ENCODE measurements at places on chromosomes 1 and 21. TPM values are rescaled to one million over a fixed set of nuclear protein-coding genes. Genes with fewer than 3 reads are reported as not detected.
A peak's percentile ranks its signal among the peaks of the same experiment; 100 is the strongest.

DNA sequence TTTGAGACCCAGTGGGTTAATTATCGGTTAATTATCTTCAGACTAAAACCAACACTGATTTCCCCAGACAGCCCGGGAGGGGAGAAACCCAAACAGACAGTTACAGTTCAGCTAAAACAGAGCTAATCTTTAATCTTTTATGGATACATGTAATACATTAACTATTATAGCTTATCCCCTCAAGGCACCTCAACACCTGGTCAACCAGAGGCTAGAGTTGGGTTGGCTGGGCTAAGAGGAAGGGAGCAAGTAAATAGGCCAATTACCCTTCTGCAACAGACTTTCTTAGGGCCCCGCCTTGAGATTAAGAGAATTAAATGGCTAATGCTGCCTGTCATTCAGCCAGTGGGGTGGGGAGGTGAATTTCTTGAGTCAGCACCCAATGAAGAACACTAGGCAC, 6.6 kb upstream of the MED18 start:
- DNase-seq: no peak

DNA sequence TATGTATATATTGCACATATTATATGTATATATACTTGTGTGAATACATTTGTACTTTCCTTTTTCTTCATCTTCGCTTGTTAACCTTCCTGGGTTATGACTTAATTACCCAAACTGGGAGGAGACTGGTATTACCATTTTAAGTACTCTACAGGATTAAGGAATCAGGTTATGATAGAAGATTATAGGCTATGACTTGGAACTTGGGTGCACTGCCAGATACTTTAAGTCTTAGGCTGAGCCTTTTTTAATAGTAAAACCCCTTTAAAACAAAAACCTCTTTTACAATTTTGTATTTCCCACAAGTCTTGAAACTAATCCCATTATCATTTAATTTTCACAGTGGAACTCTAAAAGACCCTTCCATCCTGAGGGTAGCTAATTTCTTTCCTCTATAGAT, 6.0 kb downstream of the BRWD1 start:
- no peak for DNase-seq

DNA sequence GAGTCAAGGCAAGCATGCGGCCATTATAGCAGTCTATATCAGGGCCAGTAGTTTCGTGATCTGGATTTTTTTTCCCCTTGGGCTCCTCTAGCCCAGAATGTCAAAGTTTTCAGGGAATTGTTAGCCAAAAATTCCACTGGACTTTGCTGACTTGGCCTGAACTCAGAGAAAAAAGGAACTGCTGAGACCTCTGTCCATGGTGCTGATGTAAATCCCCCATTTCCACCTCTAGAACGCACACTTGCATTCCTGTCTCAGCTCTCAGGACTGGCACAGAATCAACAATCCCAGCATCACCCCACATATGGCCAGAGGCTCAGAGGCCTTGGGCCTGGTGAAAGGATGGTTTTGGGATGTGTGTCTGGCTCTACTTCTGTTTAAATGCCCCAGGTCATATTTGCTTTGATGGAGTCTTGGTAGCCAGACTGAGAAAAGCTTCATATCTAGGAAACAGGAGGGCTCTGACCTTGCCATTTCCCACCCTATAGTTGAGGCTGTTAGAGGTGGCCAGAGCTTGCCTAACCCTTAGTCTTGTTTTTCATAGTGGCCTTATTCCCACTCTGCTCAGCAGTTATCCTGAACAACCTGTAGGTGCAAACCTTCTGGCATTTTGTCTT, 16.9 kb upstream of the EFCAB14 start:
- peak; percentile 72 for DNase-seq

DNA sequence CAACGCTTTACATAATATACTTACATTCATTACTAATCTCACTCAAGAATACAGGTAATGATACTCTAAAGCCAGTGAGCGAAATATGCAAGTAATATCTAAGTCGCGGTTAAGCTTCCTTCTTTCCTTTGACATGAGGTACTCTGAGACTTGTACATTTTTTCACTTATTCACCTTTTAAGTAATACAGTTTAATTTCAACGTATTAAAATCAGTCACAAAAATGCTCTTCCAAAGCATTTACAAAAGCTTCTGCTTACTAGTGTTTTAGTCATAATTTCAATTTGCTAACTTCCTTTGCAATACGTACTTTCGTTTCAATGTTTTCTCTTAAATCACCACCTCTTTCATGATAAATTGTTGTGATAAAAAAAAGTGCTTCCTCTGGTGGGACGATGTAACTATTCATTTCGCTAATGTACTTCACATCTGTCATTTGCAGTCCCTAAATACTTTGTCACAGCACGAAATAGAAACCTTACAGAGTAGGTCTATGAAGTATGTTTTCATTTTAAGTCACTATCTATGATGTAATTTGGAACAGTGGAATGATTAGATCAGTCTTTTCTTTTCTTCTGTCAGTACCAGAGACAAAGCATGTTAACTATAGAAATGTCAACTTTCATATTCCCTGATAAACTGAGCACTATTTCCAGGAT, 34.0 kb upstream of the ADGRL4 start:
- no peak for DNase-seq

GRCh38 chr1:242674951-242675645, 150.6 kb upstream of the PLD5 start:
- DNase-seq: no peak

DNA sequence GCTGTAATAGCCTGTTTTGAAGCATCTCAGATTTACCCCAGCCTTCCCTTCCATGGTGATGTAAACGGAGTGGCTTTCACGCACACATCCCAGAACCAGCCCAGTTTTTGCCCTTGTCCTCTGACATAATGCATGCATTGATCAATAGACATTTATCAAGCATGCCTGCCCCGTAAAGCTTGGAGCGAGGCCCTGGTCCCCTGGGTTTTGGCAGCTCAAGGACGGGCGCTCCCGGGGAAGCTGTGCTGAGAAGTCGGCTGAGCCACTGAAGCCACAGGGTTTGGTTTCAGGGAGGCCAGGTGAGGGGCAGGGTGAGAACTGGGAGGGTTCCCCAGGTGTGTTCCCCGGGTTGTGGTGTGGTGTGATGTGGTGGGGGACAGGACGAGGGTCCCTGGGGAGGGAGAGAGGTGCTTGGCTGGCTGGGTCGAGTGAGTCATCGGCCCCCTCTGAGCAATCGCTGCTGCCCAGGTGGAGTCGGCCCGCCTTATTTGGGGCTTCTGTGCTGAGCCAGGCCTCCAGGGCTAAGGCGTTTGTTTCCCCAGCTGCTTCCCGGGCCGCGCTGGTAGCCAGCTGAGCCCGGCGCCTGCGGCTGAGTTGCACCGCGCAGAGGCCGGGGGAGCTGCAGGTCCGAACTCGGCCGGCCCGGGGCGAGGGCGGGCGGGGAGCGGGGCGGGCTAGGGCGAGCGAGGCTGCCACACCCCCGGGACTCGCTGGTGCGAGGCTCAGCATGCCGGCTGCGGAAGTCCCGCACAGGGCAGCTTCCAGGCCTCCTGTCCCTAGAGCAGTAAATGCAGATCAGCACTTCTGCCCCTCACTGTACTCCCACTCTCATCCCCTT, 23.6 kb downstream of the ATP2B4 start:
- no peak for DNase-seq

DNA sequence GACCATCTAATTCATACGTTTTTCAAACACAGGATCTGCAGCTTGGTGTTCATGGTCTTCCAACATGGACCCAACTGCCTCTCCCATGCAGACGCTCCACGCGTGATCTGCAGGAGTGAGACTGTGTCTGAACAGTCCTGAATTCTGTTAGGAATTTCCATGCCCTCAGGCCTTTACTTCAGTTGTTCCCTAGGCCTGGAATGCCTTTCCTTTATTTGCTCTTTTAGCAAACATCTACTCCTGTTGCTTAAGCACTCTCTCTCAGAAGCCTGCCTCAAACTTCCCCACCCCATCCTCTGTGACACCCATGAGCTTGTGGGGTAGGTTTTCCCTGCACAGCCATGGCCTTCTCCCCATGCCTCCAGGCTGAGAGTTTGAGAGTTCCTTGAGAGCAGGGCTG, 73.7 kb downstream of the DMRTB1 start:
- no peak for DNase-seq

DNA sequence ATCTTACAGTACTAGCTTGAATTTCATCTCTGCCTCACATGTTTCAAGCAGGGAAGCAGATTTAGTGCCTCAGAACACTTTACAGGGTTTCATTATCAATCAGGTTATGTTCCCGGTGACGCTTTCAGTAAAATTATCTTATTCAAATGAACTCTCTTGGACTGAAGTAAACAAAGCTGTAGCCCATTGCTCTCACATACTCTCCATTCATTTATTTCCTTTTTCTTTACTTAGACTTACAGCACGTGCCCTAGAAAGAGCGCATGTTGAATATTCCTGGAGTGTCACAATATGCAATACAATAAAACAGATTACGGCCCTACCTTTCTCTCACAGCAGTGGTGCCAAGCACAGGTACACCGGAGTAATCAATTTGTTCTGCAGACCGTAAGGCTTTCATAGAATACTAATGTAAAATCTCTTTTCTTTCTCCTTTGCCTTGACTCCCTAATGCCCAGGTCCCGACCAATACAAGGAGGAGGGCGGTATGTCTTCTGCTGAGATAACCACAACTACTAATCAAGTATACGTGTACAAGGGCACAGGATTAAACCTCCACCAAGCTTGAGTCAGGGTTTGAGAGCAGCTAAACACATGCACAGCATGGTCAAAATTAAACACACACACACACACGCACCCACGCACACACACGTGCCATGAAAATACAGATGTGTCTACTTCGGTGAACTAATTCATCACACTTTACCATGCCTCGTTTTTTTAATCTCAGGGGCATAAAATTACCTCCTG, 62.8 kb downstream of the NRIP1 start:
- DNase-seq: no peak

DNA sequence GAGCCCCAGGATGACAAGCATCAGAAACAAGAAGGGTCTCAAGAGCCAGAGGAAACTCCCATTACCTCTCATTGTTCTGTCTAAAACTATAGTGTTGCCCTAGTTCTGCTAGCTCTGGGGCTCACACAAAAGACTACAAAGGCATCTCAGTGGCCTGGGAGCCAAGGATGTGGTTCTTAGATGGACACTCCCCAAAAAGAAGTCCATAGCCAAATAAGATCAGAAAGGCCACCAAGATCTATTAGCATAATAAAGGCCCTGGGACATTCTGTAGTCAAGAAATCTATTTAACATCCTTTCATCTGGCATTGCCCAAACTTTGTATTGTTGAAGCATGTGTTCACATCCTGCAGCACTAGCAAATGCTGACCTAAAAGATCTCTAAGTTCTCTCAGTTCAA, 99.5 kb downstream of the EDEM3 start:
- DNase-seq: no peak

DNA sequence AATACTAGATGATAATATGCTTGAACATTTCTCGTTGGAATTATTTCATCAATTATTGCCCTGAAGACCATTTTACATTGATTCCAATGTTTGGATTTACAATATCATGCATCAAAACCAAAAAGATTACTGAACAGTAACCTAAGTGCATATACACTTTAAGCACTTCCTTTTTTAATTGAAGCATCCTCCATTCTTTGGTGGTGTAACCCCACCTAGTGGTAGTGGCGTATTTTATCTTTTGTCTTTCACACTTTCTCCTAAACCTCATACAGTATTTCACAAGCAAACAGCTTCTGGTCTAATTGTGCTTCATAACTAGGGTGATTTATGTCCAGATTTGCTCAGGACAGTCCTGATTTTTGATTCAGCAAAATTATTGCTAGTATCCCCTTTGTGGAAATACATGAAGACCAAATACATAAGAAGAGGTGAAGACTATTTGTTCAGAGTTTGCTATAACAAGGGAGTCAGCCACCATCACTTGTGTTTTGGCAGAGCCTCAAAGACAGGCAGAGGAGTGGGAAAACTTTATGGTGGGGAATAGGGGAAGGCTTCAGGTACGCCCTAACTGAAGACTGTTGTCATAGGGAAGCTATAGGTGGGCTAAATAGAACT, 3.4 kb upstream of the NVL start:
- DNase-seq: peak; percentile 75

DNA sequence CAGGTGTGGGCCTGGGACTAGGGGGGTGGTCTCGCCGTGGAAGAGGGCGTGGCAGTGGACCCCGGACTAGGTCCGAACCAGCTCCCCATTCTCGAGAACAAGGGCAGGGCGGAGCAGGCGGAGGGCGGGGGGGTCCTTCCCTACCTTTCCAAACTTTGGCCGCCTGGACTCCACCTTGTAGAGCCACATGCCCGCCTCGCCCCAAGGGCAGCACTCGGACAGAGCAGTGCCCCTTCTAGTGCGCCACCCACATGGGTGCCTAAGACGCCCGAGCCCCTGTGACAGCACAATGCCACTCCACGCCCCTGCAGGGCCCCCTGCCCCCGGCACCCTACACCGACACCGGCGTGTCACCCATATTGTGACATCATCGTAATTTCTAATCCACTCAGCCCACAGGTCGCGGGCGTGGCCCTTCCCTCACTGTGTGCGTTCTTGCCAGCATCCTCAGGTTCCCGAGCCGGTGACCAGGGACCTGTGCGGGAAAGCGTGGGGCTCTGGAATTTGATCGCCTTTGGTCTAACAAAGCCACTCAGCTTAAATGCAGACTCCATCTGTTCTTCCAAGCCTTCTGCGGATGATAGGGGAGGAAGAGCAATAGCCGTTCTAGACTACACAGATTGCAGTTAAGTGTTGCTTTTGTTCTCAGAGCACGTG, 553 bp upstream of the STMN1 start:
- DNase-seq: no peak

DNA sequence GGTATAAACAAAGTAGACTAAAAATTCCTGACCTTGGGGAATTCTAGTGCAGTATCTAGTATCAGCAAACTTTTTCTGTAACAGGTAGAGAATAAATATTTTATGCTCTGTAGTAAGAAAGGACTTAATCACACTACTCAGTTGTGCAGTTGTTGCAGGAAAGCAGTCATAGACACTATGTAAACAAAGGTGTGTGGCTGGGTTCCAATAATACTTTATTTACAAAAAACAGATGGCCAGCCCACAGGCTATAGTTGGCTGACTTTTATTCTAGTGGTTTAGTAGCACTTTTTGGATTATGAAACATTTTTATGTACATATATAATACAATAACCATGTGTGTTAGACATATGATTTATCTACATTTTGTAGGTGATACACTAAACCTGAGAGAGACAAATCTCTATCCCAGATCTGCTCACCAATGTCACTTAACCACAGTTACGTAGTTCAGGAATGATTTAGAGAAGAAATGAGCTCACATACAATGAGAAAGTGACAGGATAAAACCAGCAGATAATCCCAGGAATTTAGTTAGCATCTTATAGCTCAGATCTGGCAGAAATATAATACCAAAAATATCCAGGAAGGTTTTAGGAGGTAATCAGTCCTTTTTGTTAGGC, 56.1 kb downstream of the MIER1 start:
- peak; percentile 49 for DNase-seq

The TIPRL gene
- 91.3 TPM for total RNA-seq

The TINAGL1 gene
- total RNA-seq: 257 TPM

The CFAP107 gene
- not detected for total RNA-seq

The KRTAP13-2 gene
- not detected for total RNA-seq
